NCI-H446 (cell line): ENCODE measurements at places on chromosomes 6 and 20.

DNA sequence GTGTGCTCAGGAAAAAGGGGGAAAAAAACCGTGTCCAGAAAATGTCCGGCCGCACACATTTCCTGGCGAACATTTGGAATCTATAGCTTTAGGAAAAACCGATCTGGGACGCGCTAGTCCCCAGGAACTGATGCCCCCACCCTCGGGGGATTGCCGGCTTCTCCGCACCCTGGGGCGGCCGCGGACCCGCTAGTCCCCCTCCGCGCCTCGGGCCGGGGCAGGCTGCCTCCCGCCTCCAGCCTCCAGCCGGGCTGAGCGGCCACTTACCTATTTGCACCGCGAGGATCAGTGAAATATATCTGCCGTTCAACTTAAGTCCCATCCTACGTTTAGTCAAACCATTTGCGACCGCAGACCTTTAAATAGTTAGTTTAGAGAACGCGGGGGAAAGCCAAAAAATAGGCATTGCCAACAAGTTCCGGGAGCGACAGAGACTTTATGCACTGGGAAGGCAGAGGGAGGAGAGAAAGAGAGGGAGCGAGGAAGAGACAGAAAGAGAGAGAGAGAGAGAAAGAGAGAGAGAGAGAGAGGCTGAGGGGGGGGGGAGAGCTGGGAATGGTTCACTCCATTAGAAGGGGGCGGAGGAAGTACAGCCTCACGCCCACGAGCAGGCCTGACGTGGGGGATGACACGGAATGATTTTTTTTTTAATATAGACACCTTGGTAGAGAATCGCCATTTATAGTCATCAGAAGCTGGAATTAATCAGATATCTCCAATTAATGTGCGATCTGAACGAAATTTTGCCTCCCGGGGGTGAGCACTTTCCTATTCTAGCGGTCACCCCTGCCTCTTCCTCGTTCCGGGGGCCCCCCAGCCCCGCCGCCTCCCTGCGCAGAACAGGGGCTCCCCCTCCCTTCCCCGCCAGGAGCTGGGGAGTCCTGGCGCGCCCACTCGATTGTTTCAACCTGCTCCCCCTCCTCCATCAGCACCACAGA, at the start of gene NRN1:
Gene NRN1 (minus strand): TSS at position 498 of the 938 bp plus-strand sequence. CDS start 176 bp downstream, at position 322.
- DNase-seq = peak; percentile 23

- no peak for DNase-seq
These were observed 173.0 kb upstream of the THBS2 start for GRCh38 chr6:169426611-169427010.

GRCh38 chr6:113425977-113426660, 431.0 kb upstream of the MARCKS start:
- no peak for DNase-seq

GRCh38 chr6:135318738-135319469, 137.8 kb downstream of the MYB start:
- no peak for DNase-seq

DNA sequence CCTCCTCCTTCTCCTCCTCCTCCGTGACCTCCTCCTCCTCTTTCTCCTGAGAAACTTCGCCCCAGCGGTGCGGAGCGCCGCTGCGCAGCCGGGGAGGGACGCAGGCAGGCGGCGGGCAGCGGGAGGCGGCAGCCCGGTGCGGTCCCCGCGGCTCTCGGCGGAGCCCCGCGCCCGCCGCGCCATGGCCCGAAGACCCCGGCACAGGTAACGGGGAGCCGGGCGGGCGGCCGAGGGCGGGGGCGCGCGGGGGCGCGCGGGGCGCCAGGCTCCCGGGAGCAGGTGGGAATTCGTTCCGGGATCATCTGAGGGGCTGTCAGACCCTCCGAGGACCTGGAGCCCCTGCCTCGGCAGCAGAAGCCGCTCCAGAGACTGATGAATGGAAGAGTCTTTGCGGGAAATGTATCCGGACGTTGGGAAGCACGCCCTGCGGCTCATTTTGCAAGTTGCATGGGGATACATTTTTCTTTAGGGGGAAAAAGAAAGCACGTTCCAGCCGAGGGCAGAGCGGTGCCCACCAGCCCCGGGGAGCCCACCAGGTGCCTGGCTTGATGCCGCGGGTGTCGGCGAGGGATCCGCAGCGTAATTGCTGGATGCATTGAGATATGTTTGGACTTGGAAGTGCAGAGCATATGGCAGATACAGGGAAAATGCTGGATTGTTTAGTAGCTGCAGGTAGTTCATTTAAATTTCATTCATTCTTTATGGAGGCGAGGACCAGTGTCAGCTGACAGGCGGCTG, 394 bp downstream of the MYB start:
- no peak for DNase-seq

DNA sequence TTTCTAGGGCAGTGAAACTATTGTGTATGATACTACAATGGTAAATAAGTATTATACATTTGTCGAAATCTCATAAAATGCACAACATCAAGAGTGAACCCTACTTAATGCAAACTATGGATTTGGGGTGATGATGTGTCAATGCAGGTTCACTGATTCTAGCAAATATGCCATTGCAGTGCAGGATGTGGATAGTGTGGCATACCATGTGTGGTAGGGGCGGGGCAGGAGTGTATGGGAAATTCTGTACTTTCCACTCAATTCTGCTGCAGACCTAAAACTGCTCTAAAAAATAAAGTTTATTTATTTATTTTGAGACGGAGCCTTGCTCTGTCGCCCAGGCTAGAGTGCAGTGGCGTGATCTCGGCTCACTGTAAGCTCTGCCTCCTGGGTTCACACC, 44.3 kb downstream of the ABHD12 start:
- no peak for DNase-seq

- peak; percentile 70 for DNase-seq
These were observed 827 bp downstream of the E2F3 start for GRCh38 chr6:20402342-20403069.

- no peak for DNase-seq
These were observed 14.9 kb upstream of the ZFAND3 start for GRCh38 chr6:37804586-37804985.

DNA sequence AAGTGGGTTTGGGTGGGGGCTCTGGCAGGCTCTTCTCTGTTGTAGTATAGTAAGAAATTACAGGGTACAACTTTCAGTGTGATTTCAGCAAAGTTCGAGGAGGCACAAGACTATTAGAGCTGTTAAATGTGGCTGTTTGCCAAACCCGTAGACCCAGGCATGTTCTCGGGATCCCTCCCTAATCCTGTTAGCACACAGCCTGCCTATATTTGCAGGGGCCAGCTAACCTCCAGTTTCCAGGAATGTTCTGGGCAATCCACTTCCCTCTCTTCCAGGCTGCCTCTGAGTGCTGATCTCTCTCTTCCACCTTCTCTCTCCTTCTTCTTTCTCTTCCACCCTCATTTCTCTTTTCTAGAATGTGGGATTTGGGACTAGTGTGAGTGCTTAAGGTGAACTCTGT, 34.8 kb upstream of the ZFP64 start:
- no peak for DNase-seq

DNA sequence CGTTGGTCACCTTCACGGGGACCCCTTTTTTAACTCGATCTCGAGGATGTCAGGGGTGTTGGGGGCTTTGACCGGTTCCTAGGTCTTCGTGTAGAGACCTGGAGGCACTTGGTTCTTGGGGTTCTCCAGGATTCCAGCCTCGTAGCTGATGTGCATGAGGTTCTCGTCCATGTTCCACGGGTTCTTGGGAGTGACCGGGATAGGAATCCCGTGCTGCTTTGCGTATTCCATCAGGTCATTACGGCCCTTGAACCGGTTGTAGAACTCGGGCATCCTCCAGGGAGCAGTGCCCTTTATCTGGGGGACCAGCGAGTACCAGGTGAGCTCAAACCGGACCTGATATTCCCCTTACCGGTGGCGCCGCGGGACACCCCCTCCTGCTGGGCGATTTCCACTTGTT, 88.0 kb upstream of the RIPOR2 start:
- DNase-seq = no peak

DNA sequence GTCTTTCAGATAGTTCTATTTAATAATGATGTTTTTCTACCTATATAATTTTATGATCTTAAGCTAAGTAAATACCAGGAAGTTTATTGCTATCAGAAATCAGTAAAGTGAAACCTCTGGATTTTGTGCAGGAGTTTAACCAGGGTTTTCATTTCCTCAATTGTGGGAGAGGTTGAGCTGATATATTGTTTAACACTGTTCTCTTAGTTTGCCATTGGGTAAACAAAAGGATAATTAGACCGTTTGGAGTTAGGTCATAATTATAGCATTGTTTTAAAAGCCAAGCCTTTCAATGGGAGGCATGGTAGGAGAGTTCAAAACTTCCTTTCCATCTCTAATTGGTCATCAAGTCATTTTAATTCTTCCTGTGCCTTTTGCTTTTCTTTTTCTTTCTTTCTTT, 58.7 kb downstream of the STXBP5 start:
- DNase-seq = no peak

- DNase-seq = peak; percentile 16
These were observed 94.6 kb downstream of the SNAP25 start for GRCh38 chr20:10313215-10313614.

- no peak for DNase-seq
These were observed 64.3 kb downstream of the ZFP64 start for GRCh38 chr20:52127309-52127708.
